ENCODE measurements at places on chromosomes 1 and 21.

GRCh38 chr1:239817801-239818200 is 273.9 kb upstream of the FMN2 start:
- no peak for DNase-seq

- DNase-seq, result peak; percentile 90
These were observed 508.6 kb downstream of the RWDD3 start for GRCh38 chr1:95742591-95743089.

DNA sequence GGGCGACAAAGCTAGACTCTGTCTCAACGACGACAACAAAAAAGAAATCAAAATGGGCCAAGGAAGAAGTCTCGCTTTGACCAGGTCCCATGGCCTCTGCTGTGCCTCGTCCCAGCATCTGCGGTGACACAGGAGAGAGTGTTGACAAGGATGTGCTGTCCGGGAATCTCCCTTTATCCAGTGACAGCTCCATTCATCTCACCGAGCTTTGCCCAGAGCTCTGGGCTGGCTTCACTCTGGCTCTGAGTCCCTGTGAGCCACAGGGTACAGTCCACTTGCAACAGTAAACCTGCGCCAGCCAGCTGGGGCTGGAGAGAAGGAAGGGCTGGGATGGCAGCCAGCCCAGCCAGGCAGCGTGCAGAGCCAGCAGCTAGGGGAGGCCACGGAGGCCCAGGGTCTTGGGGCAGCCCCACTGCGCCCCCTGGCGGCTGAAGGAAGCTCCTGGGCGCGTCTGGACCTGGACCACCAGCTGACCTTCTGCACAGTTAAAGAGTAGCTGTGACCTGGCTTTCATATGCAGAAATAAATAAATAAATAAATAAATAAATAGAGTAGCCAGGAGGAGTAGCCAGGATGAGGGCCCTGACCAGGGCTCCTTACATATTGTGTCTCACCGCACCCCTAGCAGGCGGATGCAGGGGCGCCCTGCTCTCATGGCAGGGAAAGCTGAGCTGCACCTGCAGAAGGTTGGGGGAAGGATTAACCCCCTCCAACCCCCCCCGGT is 29.7 kb downstream of the ENO1 start:
- DNase-seq, result peak; percentile 90

- DNase-seq, result no peak
These were observed 281.7 kb upstream of the ESRRG start for GRCh38 chr1:217004776-217005436.

GRCh38 chr1:208213786-208214185 is 30.4 kb downstream of the PLXNA2 start:
- no peak for DNase-seq

DNA sequence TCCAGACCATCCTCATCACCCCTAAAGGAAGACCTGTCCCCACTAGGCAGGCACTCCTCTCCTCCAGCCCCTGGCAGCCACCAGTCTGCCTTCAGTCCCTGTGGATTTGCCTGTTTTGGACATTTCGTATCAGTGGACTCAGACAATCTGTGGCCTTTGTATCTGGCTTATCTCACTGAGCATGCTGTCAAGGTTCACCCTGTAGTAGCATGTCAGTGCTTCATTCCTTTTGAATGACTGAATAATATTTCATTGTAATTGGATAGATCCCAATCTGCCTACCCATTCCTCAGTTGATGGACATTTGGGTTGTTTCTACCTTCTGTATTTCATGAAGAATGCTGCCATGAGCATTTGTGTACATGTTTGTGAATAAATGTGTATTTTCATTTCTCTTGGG is 32.9 kb upstream of the RNF187 start:
- DNase-seq, result no peak

GRCh38 chr21:45074818-45075595 is 627 bp downstream of the ADARB1 start:
- no peak for DNase-seq

DNA sequence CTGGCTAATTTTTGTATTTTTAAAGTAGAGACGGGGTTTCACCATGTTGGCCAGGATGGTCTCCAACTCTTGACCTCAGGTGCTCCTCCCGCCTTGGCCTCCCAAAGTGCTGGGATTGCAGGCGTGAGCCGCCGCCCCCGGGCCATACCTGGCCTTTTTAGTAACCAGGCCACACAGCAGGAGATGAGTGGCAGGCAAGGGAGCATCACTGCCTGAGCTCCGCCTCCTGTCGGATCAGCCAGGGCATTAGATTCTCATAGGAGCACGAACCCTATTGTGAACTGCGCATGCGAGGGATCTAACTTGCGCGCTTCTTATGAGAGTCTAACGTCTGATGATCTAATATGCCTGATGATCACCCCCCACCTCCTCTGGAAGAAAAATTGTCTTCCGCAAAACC is 308.7 kb upstream of the PRMT6 start:
- DNase-seq, result no peak

GRCh38 chr1:177091040-177091439 is 73.5 kb downstream of the ASTN1 start:
- DNase-seq, result peak; percentile 38

DNA sequence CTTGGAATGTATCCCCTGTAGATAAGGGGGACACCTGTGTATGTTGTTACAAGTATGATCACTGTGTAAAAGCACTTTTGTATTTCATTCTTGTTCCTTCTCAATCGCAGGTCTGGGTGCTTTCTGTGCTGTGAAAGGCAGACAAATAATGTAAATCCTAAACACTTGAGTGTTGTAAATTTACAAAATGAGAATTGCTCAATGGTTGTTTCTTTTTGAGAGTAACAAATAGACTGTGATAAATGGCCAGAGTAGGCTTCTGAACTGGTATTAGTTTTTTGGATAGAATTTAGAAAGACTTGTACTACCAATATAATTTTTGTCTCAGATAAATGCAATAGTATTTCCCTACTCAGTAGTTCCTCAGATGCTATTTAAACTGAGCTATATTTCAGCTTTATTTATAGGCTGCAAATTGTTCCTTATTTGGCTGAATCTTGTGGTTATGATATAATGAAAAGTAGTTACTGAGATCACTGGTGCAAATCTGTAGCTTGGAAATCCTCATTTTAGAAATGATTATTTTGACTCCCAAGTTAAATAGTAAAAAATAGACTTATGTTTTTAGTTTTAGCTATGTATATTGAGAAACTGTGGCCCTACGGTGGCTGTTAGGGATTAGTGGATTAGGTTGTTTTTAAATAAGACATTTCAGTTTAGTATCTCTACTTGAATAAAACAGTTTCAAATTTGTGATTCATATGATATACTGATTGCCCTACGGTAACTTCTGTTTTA is 9.2 kb downstream of the BACH1 start:
- no peak for DNase-seq

DNA sequence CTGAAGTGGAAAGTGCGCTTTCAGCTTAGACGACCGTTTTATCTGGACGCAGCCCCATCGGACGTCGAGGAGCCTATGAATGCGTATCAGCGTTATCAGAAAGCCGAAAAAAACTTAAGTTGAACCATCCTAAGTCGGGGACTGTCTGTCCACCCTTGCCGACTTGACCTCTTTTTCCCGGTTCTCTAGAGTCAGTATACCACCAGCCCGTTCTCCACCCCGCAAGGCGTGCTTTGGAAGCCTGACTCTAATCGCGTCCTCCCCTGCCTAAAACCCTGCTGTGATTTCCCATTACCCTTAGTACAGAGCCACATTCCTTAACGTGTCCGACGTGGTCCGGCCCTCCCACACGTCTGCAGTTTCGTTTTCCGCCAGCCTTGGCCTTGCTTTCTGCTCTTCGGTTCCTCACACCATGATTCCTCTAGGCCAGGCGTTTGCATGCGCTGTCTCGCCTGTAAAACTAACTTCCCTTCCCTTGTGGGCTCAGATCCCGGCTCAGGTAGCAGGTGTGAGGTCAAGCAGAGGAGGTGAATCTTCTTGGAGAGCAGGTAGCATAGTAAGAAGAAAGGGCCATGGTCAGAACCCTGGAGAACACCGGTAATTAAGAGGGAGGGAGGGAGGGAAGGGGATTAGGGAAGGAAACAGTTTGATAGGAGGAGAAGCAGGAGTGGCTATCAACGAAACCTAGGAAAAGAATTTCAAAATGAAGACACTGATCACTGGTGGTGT is 865 bp downstream of the ADPRS start:
- peak; percentile 31 for DNase-seq

DNA sequence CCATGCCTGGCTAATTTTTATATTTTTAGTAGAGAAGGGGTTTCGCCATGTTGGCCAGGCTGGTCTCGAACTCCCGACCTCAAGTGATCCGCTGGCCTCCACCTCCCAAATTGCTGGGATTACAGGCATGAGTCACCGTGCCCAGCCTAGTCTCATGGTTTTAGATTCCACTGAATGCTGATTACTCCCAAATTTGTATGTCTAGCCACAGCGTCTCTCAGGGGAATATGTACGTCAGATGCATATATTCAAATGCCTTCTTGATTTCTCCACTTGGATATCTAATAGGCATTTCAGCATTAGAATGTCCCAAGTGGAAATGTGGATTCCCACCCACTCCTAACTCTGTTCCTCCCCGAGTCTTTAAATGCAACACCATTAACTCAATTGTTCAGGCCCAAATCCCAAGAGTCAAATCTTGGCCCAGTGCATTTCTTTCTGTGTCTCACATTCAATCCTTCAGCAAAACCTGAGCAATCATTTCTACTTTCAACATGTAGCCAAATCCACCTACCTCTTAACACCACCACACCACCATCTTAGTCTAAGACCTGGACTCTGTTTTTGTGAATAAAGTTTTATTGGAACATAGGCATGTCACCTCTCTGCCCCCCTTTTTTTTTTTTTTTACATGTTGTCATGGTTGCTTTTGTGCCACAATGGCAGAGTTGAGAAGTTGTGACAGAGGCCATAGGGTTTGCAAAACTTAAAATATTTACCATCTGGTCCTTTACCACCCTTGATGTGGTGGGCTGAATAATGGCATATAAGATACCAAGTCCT is 9.8 kb upstream of the CAMTA1 start:
- DNase-seq, result peak; percentile 40

- no peak for DNase-seq
These were observed 1527.3 kb upstream of the TPTE start for GRCh38 chr21:8993943-8994639.

- peak; percentile 8 for DNase-seq
These were observed 241.3 kb downstream of the KCNT2 start for GRCh38 chr1:196366817-196367495.

DNA sequence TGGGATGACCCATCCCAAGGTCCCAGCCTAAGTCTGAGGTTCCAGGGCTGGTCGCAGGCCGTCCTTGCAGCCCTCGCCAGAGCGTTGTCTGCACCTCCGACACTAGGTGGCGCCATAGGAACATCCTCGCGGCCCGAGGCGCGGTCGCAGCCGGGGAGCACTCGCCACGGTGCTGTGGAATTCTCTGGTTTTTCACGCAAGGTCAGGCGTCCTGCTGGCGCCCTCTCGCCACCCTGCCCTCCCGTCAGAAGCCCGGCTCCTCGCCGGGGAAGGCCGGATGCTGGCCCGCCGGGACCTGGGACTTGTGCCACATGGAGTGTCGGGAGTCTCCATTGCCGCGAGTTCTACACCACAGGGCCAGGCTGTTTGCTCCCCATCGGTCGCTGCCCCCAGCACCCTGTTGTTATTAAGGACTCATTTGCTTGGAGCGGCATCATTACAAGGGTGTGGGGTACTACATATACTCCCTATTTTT is 196.8 kb upstream of the LMO4 start:
- DNase-seq, result peak; percentile 74

DNA sequence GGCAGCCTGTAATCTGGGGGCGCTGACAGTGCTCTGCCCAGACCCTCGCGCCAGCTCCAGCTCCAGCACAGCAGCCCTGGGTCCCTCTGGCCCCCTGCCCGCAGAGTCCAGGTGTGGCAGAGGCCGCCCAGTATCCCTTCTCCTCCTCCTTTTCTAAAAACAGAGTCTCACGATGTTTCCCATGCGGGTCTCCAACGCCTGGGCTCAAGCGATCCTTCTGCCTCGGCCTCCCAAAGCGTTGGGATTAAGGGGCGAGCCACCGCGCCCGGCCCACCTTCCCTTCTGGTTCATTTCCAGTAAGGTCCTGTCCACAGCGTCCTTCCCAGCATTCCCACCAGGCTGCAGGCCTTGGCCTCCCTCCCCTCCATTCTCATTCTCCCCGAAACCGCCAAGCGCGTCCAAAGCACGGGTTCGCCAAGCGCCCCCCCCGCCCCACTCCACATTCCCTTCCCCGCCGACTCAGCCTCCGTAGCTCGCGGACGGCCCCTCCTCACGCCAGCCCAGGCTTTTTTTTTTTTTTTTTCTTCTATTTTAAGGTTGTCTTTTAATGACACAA is 2.0 kb upstream of the PCBP3 start:
- DNase-seq, result no peak

DNA sequence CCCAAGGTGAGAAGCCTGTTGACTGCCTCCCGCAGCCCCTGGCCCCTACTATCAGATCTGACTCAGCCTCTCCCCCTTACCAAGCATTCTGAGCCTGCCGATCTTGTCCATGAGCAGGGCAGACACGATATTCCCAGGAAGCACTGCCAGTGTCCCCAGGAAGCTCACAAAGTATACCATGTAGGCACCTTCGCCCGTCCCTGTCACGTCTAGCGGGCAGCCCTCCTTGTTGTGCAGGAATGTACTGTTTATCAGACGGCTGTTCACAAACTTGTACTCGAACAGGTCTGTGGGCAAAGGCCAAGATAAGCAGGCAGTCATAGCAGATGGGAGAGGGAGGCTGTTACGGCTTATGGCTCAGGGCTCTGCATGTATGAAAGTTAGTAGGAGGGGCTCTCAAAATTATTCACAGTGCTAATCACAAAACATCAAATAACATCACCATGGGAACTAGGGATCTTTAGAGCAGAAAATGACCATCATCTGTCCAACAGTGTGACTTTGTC is 7.3 kb downstream of the BOLA1 start:
- no peak for DNase-seq

- peak; percentile 58 for DNase-seq
These were observed 15.6 kb upstream of the HMGCS2 start for GRCh38 chr1:119784191-119784781.

DNA sequence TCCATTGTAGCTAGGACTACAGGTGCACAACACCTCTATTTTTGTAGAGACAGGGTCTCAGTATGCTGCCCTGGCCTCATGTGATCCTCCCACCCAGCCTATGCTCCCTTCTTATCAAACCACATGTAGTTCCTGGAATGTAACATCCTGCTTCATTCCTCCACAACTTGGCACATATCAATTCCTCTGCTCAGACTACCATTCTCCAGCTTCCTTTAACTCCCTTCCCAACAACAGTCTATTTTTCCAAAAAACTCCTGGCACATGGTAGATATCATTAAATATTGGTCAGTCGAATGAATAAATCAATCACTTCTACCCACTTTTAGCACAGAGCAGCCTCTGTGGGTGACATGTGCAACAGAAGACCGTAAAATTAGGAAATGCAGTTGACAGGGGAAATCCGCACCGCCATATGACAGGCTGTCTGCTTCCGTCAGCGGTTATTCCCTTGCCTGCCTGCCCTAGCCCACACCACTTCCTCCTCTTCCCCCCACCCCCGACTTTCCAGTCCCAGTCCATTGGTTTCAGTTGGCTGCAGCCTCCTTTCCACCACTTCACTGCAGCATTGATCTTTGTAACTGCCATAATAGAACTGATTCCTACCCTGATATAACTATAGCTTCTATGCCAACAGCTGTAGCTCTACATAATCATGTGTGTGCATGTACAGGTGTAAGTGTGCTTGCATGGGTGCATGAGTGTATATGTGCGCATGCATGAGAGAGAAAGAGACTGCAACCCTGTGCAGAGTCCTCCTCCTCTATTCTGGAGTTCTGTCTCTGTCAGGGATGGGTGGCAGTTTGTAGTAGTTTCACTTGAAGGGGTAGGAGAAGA is 6.8 kb upstream of the AKR1A1 start:
- DNase-seq, result no peak

GRCh38 chr1:226985839-226986463 is 45.9 kb downstream of the COQ8A start:
- no peak for DNase-seq

All from fibroblast of mammary gland (primary cell).